GM19239 (cell line): ENCODE measurements at places on chromosomes 1 and 21.

DNA sequence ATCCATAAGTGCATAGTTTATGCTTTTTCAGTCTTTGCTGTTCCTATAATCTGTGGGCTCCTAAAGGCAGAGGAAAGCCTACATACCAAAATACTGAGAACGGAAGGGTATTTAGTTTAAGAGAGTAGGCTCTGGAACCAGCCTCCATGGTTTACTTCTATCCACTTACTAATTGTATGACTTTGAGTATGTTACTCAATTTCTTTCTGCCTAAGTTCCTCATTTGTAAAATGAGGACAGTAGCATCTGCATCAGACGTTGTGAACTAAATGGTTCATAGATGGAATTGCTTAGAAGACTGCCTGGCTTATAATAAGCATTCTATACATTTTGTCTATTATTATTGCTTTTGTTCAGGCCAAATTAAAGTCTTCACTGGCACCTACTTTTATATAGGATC, 111.0 kb downstream of the NTNG1 start:
- DNase-seq: no peak

GRCh38 chr1:93734999-93735398, 53.4 kb upstream of the BCAR3 start:
- DNase-seq: no peak

GRCh38 chr1:165353731-165354671, 2.5 kb downstream of the LMX1A start:
- DNase-seq: no peak

DNA sequence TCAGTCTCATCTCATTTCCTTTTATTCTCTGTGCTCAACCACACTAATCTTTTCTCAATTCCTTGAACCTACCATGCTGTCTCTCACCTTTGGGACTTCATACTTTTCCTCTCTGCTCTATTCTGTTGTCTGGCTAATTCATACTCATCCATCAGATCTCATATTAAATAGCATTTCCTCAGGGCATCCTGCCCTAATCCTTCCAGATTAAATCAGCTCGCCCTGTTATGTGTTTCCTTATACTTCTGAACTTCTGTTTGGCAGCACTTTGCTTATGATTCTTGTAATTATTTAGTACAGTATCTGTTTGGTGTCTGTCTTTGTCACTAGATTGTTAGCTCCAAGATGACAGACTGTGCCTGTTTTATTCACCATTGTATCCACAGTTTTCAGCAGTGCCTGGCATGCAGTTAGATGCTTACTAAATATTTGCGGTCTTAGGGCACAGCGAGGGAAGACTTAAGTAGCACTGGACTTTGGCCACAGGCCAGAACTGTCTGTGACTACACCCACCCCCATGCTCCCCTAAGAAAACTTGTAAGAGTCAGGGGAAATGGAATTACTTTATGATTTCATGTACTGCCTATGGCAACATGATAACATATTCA, 9.9 kb upstream of the CAP1 start:
- DNase-seq: no peak

DNA sequence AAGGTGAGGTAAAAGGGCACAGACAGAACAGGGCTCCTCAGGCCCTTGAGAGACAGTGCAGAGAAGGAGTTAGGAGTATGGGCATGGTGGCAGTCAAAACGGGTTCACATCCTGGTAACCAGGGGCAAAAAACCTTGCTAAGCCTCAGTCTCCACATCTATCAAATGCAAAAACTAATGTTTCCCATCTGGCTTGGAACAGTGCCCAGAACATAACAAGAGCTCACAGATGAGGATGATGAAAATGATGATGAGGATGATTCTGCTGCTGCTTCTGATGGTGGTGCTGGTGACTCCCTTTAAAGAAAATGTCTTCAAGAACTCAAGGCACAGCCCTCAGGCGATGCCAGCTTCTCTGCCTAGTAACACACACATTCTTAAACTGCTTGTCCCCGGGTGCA, 24.1 kb downstream of the HHIPL2 start:
- no peak for DNase-seq

GRCh38 chr21:43340491-43341377, 86.2 kb downstream of the SIK1 start:
- DNase-seq: no peak

GRCh38 chr1:30315185-30315960, 408.0 kb downstream of the MATN1 start:
- DNase-seq: no peak

GRCh38 chr1:113903501-113904292, 902 bp downstream of the AP4B1 start:
- no peak for DNase-seq
